ENCODE measurements at places on chromosomes 13 and 19.

DNA sequence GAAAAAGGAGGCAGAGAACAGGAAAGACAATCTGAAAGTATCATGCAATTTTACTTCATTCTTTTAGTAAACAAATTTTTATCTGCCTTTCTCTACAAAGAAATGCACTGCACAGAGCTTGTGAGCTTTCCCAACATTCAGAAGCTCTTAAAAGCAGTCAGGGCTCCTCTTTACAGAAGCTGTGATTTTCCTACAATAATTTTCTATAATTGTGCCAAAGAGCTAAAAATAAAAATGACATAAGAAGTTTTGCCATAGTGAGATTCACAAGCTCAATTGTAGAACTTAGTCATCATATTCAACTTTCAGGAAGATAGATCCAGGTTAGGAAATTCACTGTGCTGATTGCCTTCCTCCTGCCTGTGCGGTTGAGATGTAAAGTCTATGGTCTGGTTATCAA, 341.4 kb downstream of the PCDH9 start:
- no peak for DNase-seq

DNA sequence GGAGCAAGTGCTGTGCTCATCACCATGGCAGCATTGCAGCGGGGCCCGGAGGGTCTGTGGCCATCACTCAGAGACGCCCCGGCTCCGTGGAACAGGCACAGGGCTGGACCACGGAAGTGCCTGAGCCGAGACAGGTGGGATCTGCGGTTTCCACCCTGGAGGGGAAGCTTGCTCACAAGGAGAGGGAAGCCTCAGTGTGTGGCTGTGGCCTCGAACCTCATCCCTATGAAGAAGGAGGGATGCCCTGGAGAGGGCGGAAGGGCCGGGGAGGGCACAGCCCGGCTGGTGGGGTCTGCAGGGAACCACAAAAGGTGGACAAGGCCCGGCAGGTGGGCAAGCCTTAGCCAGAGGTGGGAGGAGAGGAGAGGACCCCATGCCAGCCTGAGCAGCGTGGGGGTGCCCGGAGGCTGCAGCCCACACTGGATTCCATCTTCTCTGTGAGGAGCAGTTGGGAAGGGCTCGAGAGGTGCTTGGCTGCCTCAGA, 30.4 kb upstream of the TMEM255B start:
- DNase-seq = no peak

GRCh38 chr13:111326621-111326965, 6.2 kb downstream of the TEX29 start:
- DNase-seq = no peak

DNA sequence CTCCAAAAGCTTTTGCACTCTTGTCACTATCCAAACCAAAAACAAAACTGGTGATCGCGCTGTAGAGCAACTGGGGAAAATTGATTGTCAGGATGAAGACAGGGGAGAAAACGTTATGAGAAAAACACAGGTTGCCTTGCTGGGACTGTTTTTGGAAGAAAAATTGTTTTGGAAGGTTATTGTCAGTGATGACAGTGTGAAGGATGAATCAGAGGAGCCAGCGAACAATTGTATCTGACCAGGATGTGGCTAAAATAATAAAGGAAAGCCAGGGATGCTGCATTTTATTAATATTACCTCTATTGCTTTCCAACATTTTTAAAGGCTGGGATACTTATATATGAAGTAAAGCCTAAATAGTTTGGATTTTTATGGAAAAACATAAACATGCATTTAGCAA, 334.0 kb downstream of the SPRY2 start:
- DNase-seq = no peak

GRCh38 chr13:94799299-94799698, 87.0 kb upstream of the SOX21 start:
- DNase-seq = no peak
